ENCODE measurements at places on chromosomes 3 and 15.

DNA sequence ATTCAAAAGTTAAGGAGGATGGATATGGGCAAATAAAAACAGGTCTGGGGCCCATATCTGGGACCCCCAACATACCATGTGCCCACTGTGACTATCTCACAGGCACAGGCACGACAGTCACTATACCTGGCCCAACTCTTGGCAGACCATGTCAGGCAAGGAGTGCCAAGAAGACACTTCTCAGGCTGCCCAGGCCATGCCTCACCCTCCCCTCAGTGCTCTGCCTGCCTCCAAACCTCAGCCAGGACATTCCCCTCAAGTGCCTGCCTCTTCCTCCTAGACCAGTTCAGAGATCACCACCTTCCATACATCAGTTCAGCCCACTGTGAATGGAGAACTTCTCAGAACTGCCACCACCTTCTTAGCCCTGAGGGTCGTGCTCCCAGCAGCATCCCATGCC lies 4.4 kb upstream of the SEMA7A start:
- DNase-seq = no peak

DNA sequence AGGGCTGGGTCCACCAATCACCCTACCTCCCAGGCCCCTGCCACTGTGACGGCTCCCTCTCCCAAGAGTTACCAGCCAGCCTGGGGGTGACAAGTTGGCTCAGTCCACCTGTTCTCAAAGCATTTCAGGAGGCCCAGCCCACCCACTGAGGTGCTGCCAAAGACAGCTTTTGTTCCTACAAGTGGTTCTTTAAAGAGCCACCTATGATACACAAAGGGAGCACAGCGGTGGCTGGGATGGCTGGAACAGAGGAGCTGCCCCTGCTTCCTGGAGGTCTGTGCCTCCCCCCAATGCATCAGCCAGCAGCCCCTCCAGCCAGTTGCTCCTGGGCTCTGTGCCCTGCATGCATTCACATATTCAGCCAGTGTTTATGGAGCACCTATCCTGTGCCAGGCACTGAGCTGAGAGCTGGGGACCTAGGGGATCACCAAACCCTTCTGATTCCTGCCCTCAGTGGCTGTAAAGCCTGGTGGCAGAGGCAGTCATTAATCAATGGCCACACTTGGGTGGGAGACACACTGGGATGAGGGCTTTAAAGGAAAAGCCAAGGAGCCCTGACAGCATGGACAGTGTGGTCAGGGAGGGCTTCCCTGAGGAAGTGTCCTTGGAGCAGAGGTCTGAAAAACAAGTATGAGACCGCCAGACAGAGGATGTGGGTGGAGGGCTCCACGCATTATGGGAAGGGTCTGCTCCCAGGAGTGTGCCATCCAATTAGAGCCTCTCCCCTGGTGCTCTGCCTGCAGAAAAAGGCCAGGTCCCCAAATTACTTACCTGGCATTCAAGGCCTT lies 107.1 kb upstream of the LINGO1 start:
- DNase-seq = no peak

DNA sequence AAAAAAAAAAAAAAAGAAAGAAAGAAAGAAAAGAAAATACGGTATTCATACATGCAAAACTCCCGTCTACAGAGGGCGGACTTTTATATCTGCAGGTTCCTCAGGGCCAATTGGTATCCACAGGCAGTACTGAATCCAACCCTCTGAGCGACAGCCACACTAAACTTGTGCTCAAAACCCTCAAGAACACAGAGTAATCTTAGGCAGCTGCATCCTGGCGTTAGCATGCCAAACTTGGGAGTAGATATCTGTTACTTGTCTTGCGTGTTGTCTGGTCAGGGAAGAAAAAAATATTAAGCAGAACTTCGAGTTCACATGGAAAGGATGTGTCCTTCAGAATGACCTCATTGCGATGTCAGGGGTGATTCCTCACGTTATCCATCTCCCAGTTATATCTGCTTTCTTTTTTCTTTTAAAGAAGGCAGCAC lies 12.8 kb downstream of the SNAP23 start:
- no peak for DNase-seq

DNA sequence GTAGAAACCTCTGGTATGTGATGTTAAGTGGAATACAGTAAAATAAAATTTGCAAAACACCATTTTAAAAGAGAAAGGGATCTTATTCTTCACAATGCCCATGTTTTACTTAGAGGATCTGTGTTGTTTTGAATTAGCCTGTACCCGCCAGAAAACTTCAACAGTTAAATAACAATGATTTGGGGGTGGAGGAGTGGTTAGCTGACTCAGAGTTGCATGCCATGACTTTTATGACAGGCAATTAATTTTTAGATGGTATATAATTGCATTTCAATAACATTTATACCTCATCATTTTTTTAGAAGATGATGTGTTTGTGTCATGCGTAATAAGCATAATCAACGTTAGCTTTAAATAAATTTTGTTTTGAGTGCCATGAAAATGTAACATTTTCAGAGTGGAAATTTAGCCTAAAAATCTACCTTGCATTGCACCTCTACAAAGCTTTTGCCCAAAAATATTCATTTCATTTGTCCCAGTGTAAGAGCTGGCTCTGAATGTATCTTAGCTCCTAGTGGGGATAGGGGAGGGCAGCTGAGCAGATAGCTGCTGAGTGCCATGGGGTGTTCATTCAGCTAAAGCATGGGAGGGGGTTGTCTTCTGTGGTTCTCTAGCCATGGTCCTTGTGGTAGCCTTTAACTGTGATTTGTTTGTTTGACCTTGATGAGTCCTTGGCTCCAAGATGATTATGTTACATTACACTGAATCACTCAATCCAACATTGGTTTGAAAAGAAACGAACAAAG lies 379.8 kb downstream of the LPP start:
- no peak for DNase-seq

- DNase-seq = no peak
These were observed 185.6 kb downstream of the PLCL2 start for GRCh38 chr3:17070161-17070959.

- no peak for DNase-seq
These were observed 17.0 kb downstream of the IREB2 start for GRCh38 chr15:78454992-78455391.

DNA sequence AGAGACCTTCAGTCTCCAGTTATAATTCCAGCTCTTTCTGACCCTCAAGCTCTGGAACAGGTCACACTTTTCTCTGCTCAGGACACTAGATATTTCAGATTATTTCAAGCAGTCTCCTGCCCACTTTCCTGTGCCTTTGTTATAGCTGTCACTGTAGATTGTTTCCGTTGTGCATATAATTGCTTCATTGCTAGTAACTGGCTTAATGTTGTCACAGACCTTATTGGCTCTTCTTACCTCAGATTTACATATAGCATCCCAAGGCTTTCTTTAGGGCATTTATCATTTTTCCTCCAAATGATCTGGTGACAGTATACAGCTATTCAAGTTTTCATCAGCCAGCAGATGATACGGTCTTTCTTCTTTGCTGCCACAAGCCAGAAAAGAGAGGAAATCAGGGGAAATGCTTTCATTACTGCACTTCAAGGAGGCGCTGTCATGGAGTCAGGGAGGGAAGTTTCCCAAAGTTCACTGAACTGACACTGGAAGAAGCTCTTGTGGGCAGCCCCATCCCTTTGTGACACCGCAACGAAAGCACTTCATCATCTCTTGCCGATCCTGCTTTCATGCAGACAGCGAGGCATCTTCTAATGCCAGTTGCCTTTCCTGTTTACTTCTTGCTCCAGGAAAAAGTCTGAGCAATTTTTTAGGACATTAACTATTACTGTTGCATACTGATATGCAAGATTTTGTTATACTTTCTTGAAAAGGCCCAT lies 181.9 kb downstream of the CDIN1 start:
- DNase-seq = no peak

GRCh38 chr15:39887832-39888231 lies 32.2 kb downstream of the GPR176 start:
- no peak for DNase-seq

GRCh38 chr3:178900029-178900646 lies 171.5 kb downstream of the ZMAT3 start:
- DNase-seq = no peak

DNA sequence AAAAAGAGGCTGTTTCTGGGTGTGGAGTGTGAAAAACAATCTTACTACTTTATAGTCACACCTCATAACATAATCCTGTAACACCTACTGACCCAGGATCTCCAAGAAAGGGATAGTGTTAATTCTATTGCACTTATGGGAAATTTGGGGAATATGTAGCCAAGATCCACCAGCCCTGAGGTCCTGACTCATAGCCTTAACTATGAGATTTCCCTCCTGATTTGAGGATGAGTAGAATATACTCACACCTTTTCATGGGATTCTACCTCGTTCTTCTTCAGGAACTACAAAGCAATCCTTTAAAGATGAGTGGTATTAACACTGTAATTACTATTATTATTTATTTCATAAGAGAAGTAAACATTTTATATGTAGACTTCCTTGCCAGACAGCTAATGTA lies 315.2 kb downstream of the MECOM start:
- no peak for DNase-seq

GRCh38 chr15:64856429-64857145 lies 14.9 kb downstream of the PLEKHO2 start:
- DNase-seq = no peak

DNA sequence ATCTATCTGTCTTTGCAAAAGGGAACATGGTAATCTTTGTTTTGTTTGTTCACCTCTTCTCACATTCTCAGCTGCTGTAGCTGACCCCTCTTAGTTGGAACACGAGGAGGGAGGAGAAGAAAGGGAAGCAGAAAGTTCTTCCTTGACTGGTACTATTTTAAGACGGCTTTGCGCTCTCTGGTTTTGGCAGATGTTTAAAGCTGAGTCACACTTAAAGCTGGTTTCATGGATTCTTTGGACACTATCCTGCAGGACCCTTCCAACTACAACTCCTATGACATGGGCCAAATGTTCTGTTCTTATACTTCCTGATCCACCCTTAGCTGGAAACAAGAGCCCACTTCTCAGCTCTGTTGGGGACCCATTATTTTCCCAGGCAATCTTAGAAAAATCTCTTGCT lies 40.6 kb upstream of the FXR1 start:
- DNase-seq = no peak

GRCh38 chr3:32419742-32420125 lies 28.1 kb downstream of the CMTM7 start:
- DNase-seq = no peak

GRCh38 chr3:9976721-9977709 lies 9.6 kb downstream of the EMC3 start:
- no peak for DNase-seq

- DNase-seq = no peak
These were observed 34.4 kb upstream of the SLC6A1 start for GRCh38 chr3:10957976-10958749.

DNA sequence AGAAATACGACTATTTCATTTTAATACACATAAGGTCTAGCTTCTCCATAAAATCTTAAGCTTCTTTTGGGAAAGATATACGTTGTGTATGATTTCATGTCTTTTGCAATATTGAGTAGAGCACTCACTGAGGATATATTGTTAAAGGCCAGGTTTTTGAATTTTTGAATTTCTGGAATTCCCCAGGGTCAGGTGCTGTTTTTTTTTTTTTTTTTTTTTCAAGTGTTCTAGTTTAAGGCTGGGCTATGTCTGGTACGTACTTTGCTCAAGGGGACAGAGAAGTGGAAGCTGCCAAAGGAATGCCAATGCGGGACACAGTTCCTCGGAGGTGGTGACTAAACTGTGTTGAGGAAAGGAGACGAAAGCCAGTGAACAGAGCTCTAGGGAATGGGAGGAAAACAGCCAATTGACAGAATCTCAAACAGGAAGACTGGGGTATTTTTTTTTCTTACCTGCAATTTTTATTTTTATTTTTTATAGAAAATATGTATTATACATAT lies 510.5 kb upstream of the CBLB start:
- DNase-seq = no peak

DNA sequence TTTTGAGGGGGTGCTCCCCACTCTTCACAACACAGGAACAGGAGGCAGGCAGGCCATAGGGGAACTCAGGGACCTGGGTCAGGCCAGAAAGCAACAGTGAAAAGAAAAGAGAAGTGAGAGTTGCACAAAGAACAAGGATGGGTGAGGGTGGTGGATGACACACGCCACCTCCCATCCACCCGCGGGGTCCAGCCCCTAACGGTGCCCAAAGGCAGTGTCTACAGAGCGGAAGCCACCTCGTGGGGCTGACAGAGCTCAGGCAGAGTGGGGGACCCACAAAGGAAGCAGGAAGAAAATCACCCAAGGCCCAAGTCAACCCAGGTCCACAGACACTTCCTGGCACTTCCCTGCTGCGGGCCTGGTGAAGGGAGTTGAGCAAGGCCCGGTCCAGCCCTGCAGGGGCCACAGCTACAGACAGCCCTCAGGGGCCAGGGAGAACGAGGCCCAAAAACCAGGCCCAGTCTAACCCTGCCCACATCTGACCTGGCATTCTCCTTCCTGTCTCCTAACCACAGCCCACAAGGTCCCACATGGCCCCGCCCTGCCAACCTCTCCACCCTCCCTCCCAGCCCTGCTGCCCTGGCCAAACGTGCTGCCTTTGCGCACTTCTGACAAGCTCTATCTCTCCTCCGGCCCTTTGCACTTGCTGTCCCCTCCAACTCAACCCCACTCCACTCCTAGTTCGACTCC lies 5.9 kb downstream of the NUP210 start:
- DNase-seq = peak; percentile 55

Data from stimulated activated CD8-positive, alpha-beta memory T cell treated with anti-CD3 and anti-CD28 coated beads, Interleukin-12 subunit alpha, Interleukin-12 subunit beta, amount 100 ng/mL, for 4 hours (primary cell).